ENCODE measurements at places on chromosomes 4 and X.

GRCh38 chrX:5388087-5388486 is 840.6 kb downstream of the NLGN4X start:
- no peak for DNase-seq

DNA sequence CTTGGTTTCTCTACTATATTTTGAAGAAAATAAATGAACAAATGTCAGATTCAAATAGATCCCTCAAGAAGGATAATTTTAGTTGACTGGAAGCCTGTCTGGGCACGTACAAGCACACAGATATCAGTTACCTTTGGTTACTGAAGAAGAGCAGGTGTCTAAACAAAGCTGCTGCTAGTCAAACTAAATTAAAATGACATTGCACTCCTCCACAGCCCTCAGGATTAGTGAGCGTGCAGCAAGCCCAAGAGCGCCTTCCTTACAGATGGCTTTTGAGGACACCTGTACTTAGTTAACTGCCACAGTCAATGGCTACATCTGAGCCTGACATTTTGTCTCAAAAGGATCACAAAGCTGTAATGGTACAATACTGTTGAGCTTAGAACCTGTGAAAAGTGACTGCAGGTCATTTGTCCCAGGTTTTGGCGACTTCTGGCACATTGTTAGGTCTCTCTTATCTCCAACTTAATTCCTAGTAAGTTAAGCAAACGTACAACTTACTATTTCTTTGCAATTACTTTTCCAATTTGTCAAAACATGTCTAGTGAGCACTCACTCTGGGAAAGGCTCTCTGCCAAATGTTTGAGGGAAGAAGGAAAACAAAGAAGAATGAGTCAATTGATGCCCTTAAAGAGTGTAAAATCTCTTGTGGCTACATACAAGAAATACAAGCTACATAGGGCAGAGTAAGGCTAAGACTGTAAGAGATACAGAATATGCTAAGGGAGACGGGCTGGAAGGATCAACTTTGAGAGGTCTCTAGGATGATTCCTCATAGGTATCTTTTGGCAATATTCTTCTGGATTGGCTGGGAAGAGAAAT is 25.6 kb upstream of the DAPP1 start:
- DNase-seq, result no peak

GRCh38 chr4:134465417-134465816 is 263.8 kb upstream of the PABPC4L start:
- DNase-seq, result no peak

- DNase-seq, result no peak
These were observed 82.5 kb downstream of the RBM47 start for GRCh38 chr4:40546969-40547788.

GRCh38 chrX:9471571-9471985 is 6.7 kb downstream of the TBL1X start:
- DNase-seq, result no peak

GRCh38 chrX:129659861-129660260 is 5.1 kb upstream of the APLN start:
- DNase-seq, result no peak

GRCh38 chr4:147717878-147718277 is 14.0 kb upstream of the ARHGAP10 start:
- DNase-seq, result no peak

DNA sequence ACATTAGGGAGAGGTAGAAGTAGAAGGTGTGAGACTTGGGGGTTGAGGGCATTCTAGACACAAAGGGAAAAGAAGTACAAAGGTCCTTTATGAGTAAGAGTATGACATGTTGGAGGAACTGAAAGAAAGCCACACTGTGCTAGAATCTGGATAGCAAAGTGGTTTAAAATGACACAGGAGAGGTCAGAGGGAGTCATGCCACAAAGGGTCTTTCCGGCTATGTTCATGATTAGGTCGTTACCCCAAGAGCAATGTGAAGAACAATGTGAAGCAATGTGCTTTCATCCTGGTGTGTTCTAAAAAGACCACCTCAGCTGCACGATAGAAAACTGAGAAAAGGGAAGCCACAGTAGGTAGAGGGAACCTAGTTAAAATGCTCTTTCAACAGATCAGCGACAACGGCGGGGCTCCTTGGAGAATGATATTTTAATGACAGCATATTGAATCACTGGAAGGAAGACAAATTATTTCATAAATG is 29.2 kb downstream of the SMIM14 start:
- DNase-seq, result no peak

GRCh38 chr4:17780501-17781299 is 721 bp downstream of the FAM184B start:
- no peak for DNase-seq

DNA sequence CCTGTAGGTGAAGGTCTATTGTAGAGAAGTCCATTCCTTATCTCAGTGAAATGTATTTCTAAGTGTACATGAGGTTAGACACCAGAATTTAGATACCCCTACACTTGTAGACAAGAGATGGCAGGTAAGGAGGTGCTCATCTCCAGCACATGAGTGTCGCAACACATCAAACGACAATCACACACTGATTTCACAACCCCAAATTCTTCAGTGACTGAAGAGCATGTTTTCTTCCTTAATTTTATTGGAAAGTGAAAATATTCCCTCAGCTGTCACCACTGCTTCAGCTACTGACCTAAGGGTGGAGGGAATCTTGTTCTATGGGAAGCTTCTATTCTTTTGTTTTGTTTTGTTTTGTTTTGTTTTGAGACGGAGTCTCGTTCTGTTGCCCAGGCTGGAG is 280.3 kb downstream of the ARHGAP24 start:
- no peak for DNase-seq

DNA sequence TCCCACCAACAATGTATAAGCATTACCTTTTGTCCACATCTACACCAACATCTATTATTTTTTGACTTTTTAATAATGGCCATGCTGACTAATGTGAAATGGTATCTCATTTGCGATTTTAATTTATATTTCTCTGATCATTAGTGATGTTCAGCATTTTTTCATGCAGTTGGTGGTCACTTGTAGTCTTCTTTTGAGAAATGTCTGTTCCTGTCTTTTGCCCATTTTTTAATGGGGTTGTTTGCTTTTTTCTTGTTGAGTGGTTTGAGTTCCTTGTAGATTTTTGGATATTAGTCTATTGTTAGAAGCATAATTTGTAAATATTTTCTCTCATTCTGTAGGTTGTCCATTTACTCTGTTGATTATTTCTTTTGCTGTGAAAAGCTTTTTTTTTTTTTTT is 36.8 kb upstream of the PDLIM5 start:
- no peak for DNase-seq

GRCh38 chr4:1987721-1988326 is 20.9 kb downstream of the NELFA start:
- DNase-seq, result no peak

DNA sequence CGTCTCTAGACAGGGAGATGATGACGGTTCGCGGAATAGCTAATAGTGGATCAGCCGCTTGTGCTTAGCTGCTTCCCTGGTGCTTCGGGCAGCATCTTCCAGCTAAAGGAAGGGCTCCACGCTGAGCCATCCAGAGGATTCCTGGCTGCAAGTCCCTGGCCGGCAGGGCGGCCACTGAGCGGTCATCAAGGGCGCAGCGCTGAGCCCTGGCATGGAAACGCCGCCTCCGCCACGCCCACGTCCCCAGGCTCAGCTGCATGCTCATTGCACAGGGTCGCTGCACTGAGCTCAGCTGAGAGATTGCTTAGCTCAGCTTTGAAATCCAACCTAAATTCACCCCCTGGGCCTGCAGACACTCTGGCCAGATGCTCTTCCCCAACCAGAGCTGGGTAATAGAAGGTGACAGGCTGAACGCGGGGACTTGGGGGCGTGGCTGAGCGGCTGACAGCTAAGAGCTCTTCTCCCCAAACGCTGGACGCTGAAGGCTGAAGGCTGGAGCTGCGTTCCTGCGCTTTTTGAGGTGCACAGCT is 118.2 kb upstream of the KIT start:
- no peak for DNase-seq

DNA sequence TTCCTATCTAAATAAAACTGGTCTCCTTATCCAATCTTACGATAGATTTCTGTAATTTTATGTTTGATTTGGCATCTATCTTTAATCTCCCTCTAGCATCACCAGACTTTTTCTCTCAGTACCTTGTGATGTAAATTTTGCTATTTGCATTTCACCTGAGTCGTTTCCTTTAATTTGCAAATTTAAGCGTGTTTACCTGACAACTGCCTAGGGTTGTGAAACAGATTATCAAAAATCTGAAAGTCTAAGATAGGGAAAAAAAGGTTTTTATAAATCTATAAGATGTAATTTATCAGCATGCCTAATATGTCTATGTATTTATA is 39.4 kb upstream of the TMPRSS11E start:
- no peak for DNase-seq

GRCh38 chrX:74656079-74656745 is 41.8 kb upstream of the RLIM start:
- no peak for DNase-seq

GRCh38 chr4:171846232-171846631 is 33.0 kb downstream of the GALNTL6 start:
- DNase-seq, result peak; percentile 2

- no peak for DNase-seq
These were observed 126.7 kb upstream of the MBNL3 start for GRCh38 chrX:132615391-132616131.

DNA sequence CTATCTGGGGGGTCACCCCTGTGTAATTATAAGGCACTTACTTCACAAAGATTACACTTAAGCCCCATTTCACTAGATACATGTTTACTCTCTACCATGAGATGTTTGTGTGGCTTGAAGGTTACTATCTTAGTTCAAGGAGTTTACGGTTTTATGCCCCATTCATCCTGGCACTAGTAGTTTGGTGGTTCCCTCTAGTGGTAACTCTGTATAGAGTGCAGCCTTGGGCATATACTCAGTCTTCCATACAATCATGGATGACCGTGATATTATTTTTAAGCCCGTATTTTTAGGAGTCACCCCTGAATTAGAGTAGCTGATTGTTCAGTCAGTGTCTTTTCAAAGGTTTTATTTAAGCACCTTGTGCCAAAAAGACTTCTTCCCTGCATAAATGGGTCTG is 109.9 kb upstream of the FAM47C start:
- DNase-seq, result no peak
